ENCODE measurements at places on chromosomes 12 and 14.

DNA sequence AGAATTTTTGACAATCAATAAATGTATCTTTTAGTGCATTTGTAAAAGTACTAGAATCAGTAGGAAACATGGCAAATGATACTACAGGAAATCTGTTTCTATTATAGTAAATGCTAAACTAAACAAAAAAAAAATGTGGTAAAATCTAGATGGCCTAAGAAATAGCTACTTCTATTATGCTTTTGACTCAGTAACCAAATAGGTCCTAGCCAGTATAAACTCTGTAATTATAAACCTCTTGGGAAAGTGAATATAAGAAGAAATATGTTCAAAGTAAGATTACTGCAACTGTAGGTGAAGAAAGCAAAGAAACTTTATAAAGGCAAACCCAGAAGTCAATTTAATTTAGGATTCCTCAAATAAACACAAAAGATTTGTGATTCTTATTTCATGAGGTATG, 581.2 kb downstream of the LRFN5 start:
- DNase-seq, result no peak

DNA sequence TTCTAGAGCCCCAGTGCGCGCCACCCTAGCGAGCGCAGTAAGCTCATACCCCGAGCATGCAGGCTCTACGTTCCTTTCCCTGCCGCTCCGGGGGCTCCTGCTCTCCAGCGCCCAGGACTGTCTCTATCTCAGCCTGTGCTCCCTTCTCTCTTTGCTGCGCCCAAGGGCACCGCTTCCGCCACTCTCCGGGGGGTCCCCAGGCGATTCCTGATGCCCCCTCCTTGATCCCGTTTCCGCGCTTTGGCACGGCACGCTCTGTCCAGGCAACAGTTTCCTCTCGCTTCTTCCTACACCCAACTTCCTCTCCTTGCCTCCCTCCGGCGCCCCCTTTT, 791 bp downstream of the TMEM233 start:
- DNase-seq, result peak; percentile 6

GRCh38 chr12:113165521-113166450, 16.3 kb downstream of the CFAP73 start:
- DNase-seq, result no peak

DNA sequence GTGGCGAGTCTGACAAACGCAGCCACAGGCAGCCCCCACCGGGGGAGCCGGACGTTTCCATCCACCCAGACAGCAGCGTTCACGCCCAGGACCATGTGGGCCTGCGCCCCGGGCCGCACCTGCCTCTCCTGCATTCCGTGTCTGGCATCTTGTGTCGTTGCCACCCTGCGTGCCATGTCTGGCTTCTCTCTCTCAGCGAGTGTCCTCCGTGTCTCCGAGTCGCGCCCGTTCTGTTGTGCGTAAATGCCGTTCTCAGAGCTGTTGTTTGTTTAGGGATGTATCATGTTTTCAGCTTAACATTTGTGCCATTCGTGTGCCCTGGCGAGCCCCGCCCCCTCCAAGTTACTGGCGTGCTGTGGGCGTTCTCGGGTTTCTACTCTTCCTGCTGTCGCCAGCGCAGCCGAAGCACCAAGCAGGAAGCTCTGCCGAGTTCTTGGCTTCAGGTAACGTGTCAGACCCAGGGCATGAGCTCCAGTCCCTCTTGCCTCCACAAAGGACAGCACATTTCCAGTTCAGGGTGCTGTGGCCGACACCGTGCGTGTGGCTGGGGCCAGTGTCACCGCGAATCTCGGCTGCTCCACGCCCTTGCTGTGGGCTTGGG, 34.6 kb downstream of the NOC4L start:
- peak; percentile 31 for DNase-seq

DNA sequence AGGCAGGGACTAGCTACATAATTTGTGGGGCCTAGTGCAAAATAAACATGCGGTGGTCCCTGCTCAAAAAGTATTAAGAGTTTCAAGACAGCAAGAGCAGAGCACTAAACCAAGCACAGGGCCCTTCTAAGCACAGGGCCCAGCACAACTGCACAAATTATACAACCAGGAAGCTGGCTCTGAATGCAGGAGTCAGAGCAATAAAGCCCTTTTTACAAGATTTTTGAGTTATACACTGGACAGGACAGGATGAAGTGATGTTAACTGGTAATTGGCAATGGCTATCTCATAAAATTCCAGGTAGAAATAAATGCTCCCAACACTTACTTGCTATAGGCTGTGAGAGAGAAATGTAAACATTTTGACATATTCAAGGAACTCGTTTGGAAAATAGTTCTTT, 86.2 kb upstream of the GPHB5 start:
- DNase-seq, result peak; percentile 8

DNA sequence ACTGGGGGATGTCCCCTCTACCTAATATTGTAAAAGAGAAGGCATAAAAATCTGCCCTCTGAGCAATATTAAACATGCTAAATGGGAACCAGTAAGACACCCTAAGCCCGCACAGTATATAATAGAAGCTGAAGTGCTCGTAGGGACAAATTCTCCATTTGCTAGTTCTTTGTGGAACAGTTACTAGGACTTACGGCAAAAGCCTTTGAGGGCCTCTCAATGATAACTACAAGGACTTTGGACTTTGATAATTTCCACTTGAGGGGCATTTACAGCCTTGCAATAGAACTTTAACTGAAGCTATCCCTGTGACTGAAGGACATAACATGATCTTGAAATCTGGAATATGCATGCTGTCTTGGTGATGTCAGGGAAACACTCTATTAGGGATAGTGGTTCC, 111.5 kb upstream of the IFNG-AS1 start:
- no peak for DNase-seq

DNA sequence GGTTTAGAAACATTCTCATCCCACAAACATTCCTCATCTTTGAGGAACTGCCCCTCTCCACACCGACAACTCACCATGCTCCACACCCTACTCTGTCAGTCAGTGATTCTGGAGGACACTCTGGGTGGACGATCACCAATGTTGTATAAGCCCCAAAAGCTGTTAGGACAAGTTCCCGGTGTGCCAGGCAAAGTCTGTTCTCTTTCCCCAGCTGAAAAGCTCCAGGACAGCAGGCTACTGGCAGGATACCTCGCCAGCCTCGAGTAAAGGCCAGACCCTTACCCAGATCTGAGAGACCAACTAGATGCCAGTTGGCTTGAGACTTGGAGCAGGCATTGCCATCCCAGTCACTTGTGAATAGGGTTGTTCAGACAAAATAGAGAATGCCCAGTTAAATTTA, 12.0 kb downstream of the KRT5 start:
- no peak for DNase-seq

DNA sequence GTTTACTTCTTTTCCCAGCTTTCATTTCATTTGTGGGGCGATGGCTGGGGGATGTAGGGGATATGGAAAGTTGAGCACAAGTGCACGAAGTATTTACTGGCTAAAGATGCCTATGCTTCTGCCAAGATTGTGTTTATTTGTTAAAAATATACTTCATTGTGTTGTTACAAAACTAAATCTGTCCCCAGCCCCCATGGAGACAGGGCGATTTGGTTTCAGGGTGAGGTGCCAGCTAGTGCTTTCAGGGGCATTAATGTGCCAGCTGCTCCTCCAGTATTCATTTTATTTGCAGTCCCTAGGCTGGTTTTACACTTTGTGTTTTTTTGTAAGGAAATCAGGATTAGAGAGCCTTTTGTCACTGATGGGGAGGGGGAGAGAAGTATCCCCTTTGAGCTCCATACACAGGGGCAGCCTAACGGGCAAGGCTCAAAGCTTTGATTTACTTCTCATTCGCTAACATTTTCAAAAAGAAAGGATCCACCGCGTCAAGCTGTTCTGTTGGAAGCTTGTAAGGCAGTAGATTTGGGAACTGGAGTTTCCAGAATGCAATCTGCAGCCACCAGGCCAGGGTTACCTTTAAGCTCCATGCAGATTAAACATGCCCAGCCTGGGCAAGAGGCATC, 198.7 kb upstream of the PLEKHG7 start:
- DNase-seq, result peak; percentile 93

GRCh38 chr12:69329669-69330428, 18.3 kb upstream of the LYZ start:
- no peak for DNase-seq

GRCh38 chr12:13044906-13045299, 722 bp downstream of the FAM234B start:
- DNase-seq, result peak; percentile 19

DNA sequence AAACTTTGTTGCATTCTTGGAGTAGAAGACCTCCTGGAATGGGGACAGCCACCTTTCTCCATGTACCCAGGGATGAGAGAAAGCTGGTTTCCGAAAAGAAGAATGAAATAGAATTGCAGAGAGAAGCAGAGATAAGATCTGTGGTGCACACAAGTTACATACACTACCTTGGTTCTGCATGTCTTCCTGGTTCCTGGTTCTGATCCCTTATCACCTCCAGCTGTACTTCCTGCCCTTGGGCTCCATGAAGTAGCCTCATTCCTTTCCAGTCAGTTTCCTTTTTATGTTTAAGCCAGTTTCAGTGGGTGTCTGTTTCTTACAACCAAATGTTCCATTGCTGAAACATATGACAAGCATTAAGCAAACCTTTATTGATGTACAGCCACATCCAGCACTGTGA, 69.3 kb downstream of the FBXW8 start:
- no peak for DNase-seq

DNA sequence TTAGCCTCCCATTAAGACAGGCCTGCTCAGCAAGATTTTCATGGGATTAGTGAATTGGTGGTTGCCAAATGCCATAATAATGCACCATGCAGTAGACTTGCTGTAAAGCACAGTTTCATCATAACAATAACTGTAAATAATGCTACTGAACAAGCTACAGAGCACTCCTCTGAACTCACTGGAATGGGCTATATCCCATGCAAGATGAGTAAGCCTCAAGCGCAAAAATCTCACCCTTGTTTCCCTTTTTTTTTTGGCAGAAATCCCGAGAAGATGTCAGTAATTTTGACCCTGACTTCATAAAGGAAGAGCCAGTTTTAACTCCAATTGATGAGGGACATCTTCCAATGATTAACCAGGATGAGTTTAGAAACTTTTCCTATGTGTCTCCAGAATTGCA, 145.9 kb upstream of the HIF1A start:
- no peak for DNase-seq

GRCh38 chr14:21725250-21725649, 51.6 kb upstream of the OR4E1 start:
- no peak for DNase-seq
